Hematopoietic multipotent progenitor cell treated with erythropoietin and hydrocortisone succinate and interleukin-3 and kit ligand, for 8 days (in vitro differentiated cells): ENCODE measurements at places on chromosomes 6 and 20.

DNA sequence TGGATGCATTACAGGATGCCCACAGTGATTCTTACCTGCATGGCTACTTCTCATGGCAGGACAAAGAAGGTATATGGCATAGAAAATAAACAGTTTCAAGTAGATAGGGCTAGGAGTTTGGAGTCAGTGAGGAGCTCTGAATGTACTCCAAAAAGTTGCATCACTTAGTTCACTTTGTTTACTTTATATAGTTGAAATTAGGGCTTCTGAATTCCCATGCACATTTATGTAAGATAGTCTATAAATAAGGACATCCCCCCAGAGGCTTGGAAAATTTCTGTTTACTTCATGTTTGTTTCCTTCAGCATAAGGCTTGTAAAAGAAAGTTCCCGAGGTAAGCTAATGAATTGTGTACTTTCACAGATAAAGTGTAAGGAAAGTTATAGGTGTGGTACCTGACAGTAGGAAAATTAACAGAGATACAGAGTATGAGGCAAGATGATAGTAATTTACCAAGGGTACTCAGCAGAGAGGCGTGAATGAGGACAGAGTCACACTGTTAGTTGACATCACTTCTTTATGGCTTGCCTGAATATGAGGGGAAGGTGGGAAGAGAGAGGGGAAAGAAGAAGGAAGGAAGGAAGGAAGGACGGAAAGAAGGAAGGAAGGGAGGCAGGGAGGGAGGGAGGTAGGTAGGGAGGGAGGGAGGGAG lies 51.1 kb downstream of the ADTRP start:
- DNase-seq: no peak

DNA sequence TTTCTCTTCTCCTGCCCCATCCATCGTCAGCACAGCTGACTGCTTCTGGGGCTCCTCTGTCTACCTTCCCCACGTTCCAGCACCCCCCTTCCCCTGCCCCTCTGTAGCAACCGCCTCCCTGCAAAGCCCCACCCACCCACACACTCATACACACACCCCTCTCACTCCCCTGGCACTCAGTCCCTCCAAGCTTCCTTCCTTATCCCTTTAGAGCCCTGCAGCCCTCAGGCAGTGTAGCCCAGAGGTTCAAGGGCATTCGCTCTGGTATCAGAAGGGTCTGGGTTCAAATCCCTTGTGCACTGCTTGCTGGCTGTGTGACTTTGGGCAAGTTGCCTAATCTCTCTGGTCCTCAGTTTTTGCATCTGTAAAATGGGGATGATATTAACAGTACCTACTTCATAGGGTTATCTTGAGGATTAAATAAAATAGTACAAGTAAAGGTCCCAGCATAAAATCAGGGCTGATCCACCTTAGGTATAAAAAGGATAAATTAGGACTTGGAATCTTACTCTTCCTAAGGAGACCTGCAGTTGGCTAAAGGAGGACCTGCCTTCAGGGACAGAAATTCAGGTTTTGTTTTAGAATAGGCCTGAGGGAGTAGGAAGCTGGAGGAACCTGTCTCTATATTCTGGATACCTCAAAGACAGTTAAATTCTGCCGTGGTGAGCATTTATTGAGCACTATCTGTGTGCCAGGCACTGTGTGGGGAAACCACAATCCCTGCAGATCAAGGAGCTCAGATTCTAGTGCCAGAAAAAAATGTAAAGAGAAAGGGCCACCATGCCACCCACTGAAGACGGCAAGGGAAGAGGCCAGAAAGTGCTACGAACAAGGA lies 94.1 kb downstream of the SNX5 start:
- no peak for DNase-seq

GRCh38 chr6:118864341-118865099 lies 29.4 kb upstream of the ASF1A start:
- DNase-seq: no peak

GRCh38 chr20:40931410-40932044 lies 97.1 kb upstream of the TOP1 start:
- DNase-seq: no peak

DNA sequence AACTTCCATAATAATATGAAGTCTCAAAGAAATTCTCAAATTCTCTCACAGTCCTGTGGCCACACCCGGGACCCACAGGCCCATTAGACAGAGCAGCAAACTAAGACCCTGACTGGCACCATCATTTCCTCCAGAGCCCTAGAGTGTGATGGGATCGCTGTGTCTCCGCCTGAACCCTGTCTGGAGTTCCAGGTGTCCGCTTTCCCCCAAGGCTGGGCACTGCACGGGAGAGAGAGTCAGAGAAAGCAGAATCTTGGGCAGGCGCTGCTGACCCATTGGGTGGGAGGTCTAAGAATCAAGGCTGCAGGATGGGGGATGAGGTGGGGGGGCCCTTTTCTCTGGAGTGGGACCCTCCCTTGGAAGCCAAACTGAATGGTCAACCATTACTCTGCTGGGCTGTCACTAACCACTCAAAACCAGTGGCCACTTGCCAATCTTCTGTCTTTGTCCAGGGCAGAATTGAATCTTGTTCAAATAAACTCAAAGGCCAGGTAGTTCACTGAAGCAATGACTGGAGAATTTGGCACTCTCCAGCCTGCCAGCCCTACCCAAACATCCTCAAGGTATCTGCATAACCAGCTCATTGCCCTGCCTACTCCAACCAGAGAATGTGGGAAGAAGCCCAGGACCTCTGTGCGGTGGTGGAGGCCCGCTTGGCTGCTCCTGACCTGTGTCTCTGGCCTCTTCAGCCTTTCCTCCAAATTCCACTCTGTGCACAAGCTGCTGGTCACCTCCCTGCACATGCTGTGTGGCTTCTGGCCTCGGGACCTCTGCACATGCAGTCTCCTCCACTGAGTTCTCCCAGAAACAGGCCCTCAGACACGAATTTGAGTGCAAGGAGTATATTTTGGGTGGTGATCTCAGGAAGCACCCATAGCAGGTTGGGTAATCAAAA lies 141.1 kb downstream of the CEBPB start:
- DNase-seq: no peak

- no peak for DNase-seq
These were observed at the start of gene RIPPLY2 for GRCh38 chr6:83853178-83854000. TSS of gene RIPPLY2 (plus strand) at chr6:83853360. CDS start at chr6:83853417, 57 bp downstream.

GRCh38 chr20:64065974-64066343 lies 3.0 kb downstream of the TCEA2 start:
- no peak for DNase-seq

GRCh38 chr6:106967936-106968555 lies 6.5 kb downstream of the CD24 start:
- DNase-seq: no peak

DNA sequence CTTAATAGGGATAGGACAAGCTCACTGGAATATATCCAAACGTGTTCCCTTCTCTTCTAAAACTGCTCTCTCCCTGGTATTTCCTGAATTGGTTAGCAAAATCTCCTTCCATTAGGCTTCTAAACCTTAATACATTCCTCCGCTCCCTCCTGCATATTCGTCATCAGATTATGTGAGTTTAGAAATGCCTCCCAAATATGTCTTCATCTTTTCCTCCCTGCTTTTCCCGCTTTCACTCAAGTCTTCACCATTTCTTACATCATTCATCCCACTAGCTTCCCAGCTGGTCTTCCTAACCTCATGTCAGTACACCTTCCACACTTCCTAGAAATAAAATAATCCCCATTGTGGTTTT lies 26.9 kb downstream of the SLC22A16 start:
- no peak for DNase-seq

GRCh38 chr6:7324520-7324919 lies 11.5 kb upstream of the SSR1 start:
- DNase-seq: no peak

DNA sequence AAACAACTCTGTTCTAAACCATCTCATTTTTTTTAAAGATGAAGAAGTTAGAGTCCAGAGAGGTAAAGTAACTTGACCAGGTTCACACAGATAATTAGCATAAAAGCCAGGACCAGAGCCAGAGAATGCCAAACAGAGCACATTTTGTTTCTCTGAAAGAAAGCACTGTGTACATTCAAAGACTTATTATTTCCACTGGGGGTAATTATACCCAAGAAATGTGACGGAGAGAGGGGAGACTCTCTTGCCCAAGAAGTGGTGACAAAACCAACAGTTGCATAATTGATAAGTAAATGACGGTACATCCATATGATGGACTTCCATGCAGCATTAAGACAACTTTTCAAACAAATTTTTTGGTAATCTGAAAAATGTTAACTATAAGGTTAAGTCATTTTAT lies 111.6 kb downstream of the RTN4IP1 start:
- DNase-seq: no peak

DNA sequence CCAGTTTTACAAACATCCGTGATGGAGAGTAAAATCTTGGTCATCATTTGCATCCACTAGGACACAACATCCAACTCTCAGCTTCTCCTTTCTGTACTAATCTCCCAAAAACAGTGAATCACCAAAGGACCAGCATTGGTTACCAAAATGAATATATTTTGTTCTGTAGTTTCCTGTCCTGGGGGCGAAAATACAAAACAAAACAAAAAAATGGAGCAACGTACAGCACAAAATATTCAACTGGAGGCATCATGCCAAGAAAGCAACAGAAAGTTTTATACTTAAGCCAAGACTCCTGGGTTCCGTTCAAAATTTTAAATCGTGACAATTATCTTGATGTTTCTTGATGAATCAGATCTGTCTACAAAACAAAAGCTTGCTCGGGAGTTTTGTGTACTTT lies 126.6 kb upstream of the CCDC28A start:
- DNase-seq: no peak

- DNase-seq: no peak
These were observed 101.9 kb upstream of the BEND3 start for GRCh38 chr6:107217248-107217647.

- DNase-seq: no peak
These were observed 152.0 kb downstream of the TSHZ2 start for GRCh38 chr20:53124075-53124551.

- DNase-seq: no peak
These were observed 117.1 kb downstream of the RNF144B start for GRCh38 chr6:18504232-18504596.

DNA sequence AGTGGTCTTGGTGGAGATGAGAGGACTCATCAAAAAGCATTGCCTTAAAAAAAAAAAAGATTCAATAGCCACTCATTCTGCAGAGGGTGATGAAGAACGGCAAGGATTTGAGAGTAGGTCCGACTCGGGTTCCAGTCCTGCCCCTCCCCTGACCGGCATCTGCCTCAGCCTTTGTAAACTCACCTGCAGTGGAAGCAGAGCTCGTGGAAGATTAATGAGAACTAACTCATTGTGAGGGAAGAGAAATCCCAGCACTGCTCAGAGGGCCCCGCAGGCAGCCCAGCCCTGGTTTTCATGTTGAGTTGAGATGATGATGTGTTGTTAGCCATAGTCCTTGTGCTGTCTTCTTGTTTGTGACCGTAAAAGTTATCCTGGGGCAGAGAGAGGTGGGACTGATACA lies 59.4 kb downstream of the GCNT2 start:
- DNase-seq: no peak

- peak; percentile 59 for DNase-seq
These were observed 5.3 kb upstream of the PRR18 start for GRCh38 chr6:166313255-166314070.

DNA sequence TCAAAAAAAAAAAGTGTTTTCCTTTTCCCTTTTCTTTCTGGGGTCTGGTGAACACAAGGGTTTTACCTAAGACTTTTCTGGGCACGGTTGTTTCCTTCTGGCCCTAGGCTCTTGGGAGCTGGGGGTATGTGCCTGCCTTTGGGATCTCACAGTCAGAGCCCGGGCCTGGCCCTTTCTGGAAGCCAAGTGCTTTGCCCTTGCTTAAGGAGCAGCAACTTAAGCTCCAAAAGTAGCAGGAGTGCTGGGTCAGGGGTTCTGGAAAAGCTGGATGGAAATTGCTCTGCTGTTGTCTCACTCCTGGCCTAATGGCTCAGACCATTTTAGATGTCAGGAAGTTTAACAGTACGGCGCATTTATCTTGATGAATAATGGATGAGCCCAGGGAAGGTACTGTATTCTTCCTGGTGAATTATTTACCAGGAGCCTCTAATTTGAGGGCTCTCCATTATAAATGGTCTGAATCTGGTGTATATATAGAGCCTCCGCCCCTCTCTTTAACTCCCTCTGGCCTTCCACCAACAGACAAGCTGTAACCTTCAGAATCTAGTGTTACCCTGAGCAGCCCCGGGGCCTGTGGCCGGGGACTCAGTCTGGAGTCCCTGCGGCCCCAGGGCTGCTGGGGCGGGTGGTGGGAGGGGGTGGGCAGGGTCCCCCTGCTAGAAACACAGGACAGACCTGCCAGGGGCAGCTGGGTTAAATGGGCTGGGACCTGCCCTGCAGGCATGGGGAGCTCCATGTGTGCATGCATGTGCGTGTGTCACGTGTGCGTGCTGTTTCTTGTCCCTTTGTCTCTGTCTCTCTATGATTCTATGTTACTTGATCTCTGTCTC lies 37.5 kb downstream of the PTK7 start:
- DNase-seq: no peak

DNA sequence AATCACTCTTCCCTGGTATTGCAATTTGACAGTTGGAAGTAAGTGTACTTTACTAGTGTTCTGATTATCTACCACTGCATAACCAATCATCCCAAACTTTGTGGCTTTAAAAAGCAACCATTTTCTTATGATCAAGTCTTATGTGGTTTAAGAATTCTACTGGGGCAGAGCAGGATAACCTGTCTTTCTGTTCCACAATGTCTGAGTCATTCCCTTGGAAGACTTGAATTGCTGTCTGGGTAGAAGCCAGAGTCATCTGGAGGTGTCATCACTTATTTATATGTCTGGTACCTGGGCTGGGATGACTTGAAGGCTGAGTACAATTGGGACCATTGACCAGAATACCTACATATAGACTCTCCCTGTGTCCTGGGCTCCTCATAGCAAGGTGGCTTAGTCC lies 644.3 kb downstream of the HDGFL1 start:
- no peak for DNase-seq

GRCh38 chr6:27838945-27839625 lies 73.1 kb downstream of the OR2B2 start:
- DNase-seq: peak; percentile 70

- no peak for DNase-seq
These were observed 90.5 kb downstream of the GPX5 start for GRCh38 chr6:28615955-28616747.

DNA sequence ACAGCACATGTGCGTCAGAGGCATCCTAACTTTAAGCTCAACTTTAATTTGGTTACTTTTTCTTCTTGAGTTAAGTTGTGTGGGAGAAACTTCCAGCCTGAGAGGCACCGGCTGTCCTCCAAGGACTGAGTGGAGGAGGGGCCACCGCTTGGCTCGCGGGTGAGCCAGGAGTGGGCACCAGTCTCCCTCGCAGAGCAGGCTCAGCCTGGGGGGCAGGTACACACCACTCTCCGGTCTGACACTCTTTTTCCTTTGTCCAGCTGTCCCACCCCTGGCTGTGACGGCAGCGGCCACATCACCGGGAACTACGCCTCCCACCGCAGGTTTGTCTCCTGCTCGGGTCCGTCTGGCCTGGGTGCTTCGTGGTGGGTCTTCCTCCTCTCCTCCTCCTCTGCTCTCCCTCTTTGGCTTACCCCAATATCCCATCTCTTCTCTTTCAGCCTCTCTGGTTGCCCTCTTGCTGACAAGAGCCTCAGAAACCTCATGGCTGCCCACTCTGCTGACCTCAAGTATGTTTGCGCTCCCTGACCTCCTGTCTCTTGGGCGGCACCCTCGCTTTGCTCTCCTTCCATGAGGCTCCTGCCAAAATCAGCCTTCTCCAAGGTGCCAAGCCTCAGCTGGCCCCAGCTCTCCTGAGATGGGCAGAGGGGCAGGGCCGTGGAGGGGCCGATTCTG lies 32.6 kb upstream of the PCMTD2 start:
- no peak for DNase-seq

- DNase-seq: no peak
These were observed 150.8 kb upstream of the RNF24 start for GRCh38 chr20:4165984-4166725.

GRCh38 chr20:1813101-1813529 lies 82.1 kb upstream of the SIRPA start:
- DNase-seq: no peak
